ENCODE measurements at places on chromosomes 3 and 15. TPM values are rescaled to one million over a fixed set of nuclear protein-coding genes. Genes with fewer than 3 reads are reported as not detected.

Gene CASR
- total RNA-seq, result not detected

Gene P2RY14
- total RNA-seq, result 9.4 TPM

Gene RPUSD2
- 22.6 TPM for total RNA-seq

DNA sequence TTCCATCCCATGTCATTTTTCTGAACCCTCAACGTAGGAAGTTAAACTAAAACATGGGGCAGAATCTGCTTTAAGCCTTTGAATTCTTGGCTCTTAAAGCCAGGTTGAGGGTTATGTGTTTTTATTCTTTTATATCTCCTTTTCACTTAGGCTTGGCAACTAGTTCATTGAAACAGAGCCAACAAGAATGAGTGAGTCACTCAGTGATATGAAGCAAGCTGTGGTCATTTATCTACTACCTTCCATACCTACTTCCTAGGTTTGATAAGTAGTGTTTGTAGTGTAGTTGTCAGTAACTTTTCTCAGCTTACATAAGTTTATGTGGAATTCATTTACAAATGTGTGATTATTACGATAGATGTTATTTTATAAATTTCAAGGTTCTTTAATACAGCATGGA, 67.4 kb downstream of the SNRPN start:
- H3K4me1 ChIP-seq, result no peaks in the 10 kb centered on the region
- no peak overlapping the region for H3K4me3 ChIP-seq
- DNase-seq, result no peak

GRCh38 chr3:128128251-128128650, 4.6 kb upstream of the RUVBL1 start:
- H3K4me1 ChIP-seq, result peaks cover 14% of the 10 kb centered on the region
- H3K4me3 ChIP-seq, result no peak overlapping the region
- H3K27me3 ChIP-seq, result peaks cover 10% of the 10 kb centered on the region
- no peak for DNase-seq
- H3K27ac ChIP-seq, result no peak overlapping the region

GRCh38 chr3:190205739-190206138, 85.0 kb upstream of the P3H2 start:
- no peak overlapping the region for H3K4me3 ChIP-seq
- H3K36me3 ChIP-seq, result no peaks in the 10 kb centered on the region
- H3K27ac ChIP-seq, result no peak overlapping the region
- peaks cover 9% of the 10 kb centered on the region for H3K4me1 ChIP-seq
- H3K27me3 ChIP-seq, result peaks cover 6% of the 10 kb centered on the region

GRCh38 chr15:87620393-87620792, 636.1 kb downstream of the NTRK3 start:
- no peak overlapping the region for H3K4me3 ChIP-seq
- H3K27ac ChIP-seq, result no peak overlapping the region
- H3K36me3 ChIP-seq, result no peaks in the 10 kb centered on the region
- no peaks in the 10 kb centered on the region for H3K4me1 ChIP-seq
- no peak for DNase-seq
- H3K27me3 ChIP-seq, result peaks cover 3% of the 10 kb centered on the region
